Activated CD4-positive, alpha-beta T cell treated with anti-CD3 and anti-CD28 coated beads for 4 hours (primary cell): ENCODE measurements at places on chromosomes 3 and 15.

DNA sequence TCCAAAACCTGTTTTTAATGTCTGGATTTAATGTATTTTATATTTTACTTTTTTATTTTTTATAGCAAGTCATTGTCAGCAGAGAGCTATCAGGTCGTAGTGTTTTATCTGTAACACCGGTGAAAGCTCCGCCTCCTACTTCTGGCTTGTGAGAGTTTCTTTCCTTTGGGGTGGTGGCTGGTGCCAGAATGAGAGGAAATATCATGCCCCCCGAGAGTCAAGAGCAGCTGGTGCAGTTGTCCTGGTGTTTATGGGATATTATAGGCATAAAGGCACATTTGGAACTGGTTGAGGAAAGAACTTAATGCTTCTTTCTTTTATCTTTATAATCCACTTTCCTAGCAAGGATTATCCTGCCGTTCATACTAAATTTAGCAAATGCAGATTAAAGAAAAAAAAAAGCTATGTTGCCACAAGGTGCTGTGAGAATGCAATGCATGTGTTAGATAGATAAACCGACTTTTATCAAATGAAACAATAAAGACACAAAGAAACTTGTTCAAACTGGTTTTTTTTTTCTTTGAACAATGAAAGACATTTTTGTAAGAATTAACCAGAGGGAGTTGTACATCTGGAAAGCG, 260.1 kb upstream of the PLSCR5 start:
- DNase-seq: no peak

DNA sequence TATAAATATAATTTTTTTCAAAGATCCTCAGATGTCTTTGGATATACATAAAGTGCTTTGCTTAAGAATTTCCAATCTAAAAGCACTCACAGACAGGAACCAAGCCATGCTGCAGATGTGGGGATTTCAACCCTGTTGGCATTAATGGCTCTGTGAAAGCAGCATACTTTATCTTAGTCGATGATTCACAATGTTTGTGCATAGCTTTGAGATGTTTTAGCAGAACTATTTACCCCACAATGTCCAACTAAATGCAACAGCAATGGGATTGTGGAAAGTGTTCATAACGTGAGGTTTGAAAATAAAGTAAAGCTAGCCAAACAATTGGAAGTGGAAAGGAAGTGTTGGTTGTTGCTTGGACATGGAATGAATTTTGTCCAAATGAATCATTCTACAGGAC, 371.4 kb downstream of the SOX2 start:
- DNase-seq: no peak

- DNase-seq: no peak
Observed at GRCh38 chr3:112097378-112097777, 11.2 kb downstream of the C3orf52 start.

- no peak for DNase-seq
Observed at GRCh38 chr3:12425850-12426579, 58.3 kb upstream of the TSEN2 start.

DNA sequence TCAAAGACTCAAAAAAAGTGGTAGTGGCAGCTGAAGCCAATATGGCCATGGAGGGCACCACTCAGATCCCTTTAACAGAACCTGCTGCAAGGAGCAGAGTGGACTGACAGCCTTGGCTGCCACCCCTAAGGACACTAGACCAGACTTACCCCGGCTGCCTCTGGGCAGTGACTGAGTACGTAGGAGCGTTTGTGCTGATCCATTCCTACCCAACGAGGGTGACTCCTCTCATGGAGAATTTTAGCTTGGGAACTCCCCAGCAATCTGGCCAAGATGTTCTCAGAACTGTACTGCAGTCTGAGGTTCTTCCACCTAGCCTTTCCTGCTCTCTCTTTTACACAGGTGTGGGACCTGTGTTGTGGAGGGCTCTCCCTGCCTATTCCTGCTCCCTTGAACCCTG, 22.1 kb downstream of the CLEC3B start:
- no peak for DNase-seq

DNA sequence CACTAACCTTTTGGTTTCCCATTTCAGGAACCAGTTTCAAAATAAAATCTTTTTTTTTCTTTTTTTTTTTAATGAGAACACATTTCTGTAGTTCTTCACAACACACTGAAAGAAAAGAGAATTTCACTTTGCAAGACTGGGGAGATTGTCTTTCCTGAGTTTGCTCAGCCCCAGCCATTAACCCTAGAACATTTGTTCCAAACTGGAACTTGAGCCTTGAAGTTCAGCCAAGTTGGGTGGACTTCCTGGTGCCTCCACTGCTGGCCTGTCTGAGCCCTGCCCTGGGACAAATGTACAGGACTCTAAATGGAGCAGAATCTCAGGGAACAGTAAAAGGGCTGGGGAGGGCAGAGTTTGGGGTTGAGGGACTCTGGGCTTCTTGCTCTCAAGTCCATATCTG, 196.4 kb upstream of the LPP start:
- DNase-seq: no peak

GRCh38 chr3:23566499-23566898, 239.3 kb upstream of the UBE2E1 start:
- DNase-seq: no peak

- DNase-seq: no peak
Observed at GRCh38 chr3:80618295-80619256, 850.8 kb upstream of the ROBO1 start.

- DNase-seq: no peak
Observed at GRCh38 chr3:11591002-11591355, 52.7 kb downstream of the VGLL4 start.

- no peak for DNase-seq
Observed at GRCh38 chr3:68315964-68316363, 616.4 kb downstream of the TAFA4 start.

DNA sequence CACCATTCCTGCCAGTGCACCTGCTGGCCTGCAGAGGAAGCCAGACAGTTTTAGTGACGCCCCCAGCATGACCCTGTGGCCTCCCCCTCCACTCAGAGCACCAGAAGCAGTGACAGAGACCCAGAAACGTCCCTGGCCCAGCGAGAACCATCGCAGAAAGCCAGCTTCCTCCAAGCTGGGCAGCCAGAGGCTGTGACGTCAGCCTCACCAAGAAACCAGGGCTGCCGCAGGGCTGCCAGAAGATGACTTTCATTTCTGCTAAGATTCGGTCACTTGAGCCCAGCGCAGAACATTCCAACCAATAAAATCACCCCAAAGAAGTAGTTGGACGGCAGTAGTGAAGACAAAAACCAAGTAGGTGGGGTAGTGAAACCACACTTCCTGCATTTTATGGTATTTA, 29.6 kb upstream of the RPL32 start:
- DNase-seq: no peak

GRCh38 chr3:137582484-137582883, 181.6 kb upstream of the SOX14 start:
- no peak for DNase-seq

GRCh38 chr15:79003896-79004295, 59.0 kb upstream of the CTSH start:
- DNase-seq: no peak

DNA sequence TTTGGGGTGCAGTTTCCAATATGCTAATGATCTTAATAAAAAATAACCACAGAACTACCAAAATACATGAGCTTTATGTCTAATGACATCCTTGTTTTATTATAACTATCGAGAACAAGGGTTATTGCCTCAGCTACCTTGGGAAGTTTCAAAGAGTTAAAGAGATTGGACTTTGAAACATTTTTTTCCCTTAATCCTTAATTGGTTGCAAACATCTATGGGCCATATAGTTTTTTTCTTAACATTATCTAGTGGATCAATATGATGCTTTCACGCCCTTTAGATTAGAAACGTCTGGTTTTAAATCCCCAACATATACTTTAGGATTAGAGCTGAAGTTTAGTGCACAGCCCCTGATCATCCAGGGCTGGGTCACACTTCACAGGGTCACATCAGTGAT, 219.2 kb upstream of the SGO1 start:
- DNase-seq: no peak

DNA sequence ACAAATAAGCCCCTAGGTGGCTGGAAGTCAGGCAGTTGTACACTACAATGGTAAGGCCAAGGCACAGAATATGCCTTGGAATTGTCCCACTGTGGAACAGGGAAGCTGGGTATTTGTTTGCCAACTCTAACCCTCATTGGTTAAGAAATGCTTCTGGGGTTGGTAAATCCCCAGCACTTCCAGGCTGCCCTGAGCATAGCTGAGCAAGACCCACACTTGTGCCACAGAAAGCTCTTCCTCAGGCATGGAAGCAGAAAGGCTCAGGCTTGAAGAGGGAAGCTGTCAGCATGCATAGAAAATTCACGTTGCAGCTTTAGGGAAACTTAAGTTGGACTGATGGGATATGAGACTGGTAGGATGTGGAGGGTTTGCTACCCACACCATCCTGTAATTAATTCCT, 86.9 kb upstream of the PLCL2 start:
- DNase-seq: no peak
